ENCODE measurements at places on chromosomes 11 and 22.

DNA sequence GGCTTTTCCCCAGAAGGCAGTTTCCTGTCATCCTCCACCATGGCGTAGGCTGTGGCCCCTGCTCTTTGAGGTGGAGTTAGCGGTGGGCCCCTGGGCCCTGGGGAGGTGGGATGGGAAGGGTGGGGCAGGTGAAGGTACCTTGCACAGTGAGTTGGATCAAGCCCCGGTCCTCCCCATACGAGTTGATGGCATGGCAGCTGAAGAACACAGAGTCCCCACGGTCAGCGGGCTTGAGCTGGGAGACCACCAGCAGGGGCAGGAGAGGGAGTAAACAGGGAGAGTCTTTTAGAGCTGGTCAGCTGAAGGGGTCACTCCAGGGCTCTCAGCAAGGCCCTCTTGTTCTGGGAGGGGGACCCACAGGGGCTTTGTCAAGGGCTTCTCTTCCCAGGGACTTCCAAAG is 153.4 kb downstream of the CEP164 start:
- no peak for DNase-seq

DNA sequence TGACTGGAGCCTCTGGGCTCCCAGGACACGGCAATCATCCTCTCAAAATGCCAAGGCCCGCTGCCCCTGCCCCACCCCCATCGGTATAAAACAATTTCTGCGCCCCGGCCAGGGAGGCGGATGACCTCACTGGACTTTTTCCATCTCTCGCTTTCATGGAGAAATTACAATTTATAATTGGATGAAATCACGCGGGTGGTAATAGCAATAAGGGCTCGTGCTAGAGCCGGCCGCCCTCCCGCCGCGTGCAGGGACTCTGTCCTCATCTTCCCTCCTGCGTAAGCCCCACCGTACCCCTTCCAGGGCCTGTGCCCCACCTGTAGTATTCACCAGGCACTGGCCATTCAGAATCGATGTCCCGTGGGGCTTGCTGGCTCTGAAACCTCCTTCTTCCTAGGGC is 64.5 kb downstream of the MACROD1 start:
- no peak for DNase-seq

GRCh38 chr22:19795617-19796008 is 35.0 kb downstream of the TBX1 start:
- no peak for DNase-seq

DNA sequence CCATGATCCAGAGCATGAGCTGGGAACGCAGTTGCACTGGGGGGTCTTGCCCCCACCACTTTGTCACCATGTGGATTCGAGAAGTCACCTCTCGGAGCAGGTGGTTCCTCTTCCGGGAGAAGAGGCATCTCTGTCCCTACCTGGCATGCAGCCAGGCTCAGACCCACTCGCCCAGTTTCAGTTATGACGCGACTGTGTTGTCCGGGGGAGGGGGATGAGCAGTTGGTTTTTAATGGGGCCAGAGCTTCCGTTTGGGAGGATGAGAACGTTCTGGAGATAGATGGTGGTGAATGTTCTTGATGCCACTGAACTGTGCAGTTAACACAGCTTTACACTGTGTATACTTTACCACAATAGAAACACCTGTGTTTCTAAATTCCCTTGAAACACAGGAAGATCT is 41.5 kb downstream of the DHCR7 start:
- no peak for DNase-seq

- DNase-seq = no peak
Observed at GRCh38 chr11:76598426-76598839, 72.1 kb downstream of the LRRC32 start.

GRCh38 chr11:32852207-32852606 is 22.5 kb downstream of the PRRG4 start:
- no peak for DNase-seq

DNA sequence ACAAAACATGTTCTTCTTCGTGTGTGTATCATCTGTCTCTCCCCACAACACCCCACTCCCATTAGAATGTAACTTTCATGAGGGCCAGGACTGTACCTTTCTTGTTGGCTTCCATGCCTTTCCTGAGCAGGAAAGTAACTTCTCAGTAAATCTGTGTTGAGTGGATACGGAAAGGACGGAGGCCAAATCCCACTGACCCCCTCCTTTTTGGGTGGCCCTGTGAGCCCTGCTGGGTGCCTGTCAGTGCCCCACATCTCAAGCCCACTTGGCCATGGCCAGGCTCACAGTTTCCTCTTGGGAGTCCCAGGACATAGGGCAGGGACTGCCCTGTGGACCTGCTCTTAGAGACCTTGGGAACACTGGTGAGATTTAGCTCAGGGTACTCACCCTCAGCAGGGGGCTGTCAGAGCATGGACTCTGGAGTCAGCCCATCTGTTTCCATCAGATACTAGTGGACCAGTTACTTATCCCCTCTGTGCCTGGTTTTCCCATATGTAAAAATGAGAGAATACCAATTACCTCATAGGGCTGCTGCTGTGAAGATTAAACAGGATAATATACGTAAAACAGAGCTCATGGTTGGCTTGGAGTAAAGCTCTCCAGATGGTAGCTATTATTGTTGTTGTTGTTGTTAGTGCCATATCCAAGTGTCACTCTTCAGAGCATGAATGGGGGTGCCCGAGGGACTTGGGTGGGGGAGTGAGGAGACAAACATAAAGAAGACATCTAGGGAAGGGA is 1.0 kb upstream of the C11orf96 start:
- no peak for DNase-seq

DNA sequence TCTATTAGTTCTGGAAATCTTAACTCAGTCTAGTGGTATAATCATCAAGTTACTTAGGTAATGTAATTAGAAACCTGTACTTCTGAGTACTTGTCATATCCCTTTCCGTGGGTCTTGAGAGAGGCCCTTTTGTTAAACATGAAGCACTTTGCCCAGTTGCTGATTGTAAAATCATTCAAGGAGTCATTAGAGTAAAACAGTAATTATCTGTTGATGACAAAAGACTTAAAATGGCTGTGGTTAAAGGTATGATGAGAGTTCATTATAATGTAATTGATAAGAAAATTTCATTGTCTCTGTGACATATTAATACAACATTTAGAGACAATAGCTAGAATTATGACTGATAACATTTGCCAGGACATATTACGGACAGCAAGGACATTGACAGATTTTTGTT is 34.3 kb downstream of the PRR5L start:
- no peak for DNase-seq

DNA sequence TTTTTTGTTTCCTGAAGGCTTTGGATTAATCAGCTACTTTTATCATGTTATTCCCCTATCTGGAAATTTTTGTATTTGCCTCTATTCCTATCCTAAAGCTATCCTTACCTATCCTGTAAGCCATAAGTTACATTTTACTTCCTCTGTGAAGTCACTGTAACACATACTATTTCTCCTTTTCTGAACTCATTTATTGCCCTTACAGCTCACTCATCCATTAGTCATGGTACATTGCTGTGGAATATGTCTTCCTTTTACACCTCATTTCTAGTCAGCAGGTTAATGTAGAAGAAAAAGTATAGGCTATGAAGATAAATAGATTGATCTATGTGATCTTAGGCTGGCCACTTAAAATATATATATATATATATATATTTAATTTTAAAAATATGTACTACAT is 28.0 kb downstream of the SWAP70 start:
- DNase-seq = no peak

DNA sequence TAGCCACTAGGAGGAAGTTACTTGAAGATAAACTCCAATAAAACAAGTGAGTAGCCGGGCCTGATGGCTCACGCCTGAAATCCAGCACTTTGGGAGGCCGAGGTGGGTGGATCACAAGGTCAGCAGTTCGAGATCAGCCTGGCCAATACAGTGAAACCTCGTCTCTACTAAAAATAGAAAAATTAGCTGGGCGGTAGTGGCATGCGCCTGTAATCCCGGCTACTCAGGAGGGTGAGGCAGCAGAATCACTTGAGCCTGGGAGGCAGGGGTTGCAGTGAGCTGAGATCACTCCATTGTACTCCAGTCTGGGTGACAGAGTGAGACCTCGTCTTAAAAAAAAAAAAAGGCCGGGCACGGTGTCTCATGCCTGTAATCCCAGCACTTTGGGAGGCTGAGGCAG is 34.0 kb upstream of the CLPB start:
- DNase-seq = no peak

DNA sequence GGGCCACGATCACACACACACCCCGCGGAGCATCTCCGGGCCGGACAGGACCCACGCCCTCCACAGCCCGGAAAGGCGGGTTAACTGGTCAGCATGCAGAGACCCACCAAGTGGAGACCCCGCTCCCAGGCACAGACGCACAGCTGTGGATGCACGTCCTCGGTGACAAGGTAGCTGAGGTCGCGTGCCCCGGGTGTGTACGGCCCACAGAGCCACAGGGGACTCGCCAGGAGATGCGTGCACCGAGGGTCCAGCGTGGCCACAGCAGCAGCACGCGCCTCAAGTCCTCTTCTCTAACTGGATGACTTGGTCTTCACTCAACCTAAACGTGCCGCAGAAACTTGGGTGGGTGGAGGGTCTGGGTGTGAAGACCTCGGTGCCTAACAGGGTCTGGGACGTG is 5.5 kb downstream of the H19 start:
- DNase-seq = no peak

- no peak for DNase-seq
Observed at GRCh38 chr22:30541961-30542810, 4.4 kb downstream of the SEC14L6 start.

DNA sequence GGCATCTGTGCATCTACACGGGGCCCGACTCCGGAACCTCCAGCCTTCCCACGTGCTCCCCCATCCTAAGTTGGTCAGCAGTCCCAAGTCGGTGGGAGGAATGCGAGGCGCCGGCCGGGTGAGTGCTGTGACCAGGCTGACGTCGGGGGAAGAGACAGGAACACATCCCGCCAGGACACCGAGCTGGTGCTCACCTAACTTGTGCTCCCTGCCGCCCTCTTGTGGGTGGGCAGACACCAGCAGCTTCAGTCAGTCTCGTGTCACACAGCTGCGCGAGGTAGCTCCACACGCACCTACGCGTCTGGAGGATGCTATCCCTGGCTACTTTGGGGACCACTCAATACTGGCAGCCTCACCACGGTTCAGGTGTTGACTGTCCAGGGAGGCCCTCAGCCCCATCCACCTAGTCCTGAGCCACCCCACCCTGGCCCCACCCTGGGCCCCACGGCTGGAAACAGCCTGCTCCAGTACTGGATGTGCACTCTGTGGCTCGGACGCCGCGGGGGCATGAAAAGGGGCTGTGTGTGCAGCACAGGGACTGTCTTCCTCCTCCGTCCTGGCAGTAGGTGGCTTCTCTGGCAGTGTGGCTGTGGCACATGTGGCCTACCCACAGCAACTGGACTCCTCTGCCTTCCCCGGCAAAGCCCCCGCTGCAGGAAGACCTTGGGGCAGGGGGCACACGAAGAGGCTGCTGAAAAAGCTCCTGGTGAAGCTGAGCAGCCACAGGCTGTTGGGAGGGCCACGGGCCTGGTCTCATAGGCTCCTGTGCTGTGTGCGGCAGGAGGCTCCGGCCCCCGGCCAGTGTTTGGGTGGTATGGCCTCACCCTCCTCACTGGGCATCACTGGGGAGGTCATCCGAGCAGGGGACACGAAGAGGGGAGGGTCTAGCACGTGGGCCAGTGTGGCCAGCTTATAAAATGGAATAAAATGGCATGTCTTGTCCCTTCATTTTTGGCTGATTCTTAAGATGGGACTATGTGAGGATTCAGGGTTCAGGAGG is 11.2 kb upstream of the BID start:
- peak; percentile 49 for DNase-seq

- DNase-seq = no peak
Observed at GRCh38 chr11:16897470-16898061, 116.6 kb downstream of the PLEKHA7 start.

- DNase-seq = no peak
Observed at GRCh38 chr11:120024046-120024445, 113.9 kb downstream of the TRIM29 start.

GRCh38 chr11:117919341-117919740 is 9.9 kb downstream of the TMPRSS13 start:
- DNase-seq = no peak

GRCh38 chr11:20839231-20839630 is 169.8 kb downstream of the NELL1 start:
- no peak for DNase-seq

DNA sequence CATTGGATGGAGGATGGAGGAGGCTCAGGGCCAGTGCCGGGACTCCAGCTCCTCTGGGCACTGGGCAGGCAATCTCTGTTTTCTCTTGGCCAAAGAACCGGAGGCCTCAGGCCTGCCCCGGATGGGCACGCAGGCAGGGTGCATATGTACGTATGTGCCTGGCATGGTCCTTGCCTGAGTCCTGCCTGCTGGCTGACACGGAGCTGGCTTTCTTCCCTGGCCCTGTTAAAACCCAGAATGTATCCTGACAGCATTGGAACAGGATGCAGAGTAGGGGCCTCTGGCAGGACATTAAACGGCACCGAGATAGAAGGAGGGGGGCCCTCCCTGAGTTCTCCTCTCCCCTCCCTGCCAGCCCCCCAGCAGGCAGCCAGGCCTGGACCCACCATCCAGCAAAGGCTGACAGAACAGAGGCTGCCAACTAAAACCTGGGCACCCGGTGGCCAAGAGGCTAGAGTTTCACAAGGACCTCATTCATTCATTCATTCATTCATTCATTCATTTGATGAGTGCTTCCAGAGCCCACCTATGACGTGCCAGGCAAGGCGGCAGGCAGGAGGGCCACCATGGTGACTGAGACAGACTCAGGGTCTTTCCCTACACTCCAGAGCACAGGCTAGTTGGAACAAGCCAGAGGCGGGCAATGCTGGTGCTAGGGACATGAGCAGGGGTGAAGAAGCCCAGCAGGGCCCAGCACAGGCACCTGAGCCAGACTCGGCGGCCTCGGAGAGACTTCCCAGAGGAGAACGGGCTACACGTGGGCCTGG is 28.8 kb downstream of the FLRT1 start:
- no peak for DNase-seq

DNA sequence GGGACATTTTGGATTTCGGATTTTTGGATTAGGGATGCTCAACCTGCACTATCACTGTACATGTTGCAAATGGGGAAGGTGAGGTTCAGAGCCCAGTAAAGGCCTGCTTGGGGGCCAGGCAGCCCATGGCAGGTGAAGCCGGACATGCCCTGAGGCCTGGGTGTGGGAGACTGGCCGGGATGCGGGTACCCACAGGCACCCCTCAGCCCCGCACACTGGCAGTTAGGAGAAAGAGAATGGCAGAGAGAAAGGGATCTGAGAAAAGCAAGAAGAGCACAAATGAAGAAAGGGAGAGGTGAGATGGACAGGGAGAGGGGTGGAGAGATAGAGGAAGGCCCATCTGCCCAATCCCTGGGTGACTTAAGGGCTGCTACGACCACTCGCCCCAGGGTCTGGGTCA is 52.8 kb downstream of the SCGB1A1 start:
- no peak for DNase-seq

DNA sequence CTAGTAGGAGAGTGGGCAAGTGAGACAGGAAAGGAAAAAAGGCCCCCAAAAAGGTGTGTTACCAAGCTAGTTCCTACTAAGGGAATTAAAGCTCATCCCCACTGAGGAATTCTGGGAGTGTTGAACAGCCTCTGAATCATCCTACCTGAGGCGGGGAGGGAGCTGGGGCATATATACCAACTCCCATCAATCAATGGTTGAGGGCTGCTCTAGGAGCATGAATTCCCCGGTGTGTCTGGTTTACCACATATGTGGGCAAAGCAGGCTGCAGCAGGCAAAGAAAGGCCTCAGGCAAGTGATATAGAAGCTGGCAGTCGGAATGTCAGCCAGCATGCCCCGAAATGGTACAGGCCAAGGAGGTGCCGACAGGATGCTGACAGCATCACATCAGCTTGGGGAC is 23.6 kb upstream of the CDON start:
- no peak for DNase-seq

Data from activated CD8-positive, alpha-beta memory T cell treated with anti-CD3 and anti-CD28 coated beads for 1 hour (primary cell).